ENCODE measurements at places on chromosomes 3 and 15.

GRCh38 chr15:95300958-95301357 lies 1029.5 kb upstream of the NR2F2 start:
- no peak for DNase-seq

DNA sequence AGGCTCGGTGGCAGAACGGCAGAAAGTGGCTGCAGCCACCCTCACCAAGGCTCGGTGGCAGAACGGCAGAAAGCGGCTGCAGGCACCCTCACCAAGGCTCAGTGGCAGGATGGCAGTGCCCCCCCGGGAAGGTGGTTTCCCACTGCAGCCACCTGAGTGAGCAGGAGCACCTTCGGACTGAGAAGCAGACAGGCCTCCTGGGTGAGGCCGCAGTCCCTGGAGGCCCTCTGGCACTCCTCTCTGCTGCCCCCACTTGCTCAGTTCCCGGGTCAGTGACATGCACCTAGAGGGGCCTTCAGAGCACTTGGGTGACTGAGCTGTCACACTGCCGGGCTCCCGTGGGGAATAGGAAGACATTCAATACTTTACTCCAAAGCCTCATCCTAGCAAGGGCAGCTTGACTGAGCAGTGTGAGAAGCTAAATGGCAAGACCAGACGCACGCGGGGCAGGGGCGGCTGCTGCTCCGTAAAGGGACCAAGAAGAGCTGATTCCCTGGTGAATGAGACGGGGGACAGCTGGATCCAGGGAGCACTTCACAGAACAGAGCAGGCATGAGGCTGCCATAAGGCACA lies 62.7 kb downstream of the PCSK6 start:
- DNase-seq: no peak

GRCh38 chr3:8509961-8510360 lies 8.3 kb downstream of the LMCD1 start:
- DNase-seq: no peak

GRCh38 chr3:45362758-45363157 lies 25.6 kb upstream of the LARS2 start:
- no peak for DNase-seq

DNA sequence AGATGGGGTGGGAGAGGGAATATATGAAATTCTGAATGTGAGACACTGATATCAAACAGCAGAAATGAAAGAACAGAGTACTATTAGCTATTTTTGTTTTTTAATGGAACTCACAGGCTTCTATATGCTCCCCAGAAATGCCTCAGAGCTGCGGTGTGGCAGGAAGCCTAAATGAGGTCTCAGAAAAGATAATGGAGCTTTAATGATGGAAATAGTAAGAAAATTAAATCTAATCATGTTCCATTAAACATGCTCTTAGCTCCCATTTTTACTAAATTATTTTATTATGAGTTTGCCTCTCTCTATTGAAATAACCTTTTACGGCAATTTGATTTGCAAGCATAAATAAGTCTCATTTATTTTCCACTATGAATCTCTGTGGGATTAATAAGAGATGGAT lies 378.9 kb downstream of the ULK4 start:
- no peak for DNase-seq

- no peak for DNase-seq
These were observed 244.9 kb downstream of the FAM43A start for GRCh38 chr3:194930377-194931204.

DNA sequence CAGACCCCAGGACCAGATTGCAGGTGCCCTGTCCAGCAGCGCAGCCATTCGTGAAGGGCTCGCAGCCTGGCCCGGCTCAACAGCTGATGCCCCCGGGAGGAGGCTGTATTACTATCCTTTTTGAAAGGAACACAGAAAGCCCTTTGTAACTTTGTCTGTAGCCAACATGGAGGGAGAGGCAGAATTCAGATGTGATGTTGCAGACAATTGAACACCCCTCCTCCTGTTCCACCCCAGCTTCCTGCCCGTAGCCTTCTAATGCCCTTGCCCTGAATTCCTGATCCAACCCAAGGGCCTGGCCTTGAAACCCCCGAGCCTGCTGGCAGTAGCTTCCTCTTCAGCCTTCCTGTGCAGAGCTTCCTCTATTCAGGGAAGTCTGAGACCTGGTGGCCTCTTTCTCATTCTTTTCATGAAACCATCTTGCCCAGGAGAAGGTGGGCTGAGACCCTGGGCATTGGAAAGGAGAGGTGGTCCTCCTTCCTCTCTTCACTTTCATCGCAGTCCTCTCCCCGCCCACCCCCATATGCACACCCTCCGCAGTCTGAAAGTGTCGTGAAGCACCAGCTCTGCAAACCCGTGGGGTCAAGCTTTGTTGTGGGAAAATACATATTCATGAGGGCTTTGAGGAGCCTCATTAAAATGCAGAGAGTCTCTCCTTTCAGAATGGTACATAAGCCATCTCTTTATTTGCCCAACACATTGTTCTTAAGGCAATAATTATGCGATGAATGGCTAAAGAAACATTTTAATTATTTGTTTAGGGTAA lies 109.2 kb downstream of the APBA2 start:
- no peak for DNase-seq

GRCh38 chr15:83443076-83443847 lies 3.9 kb upstream of the SH3GL3 start:
- DNase-seq: no peak

DNA sequence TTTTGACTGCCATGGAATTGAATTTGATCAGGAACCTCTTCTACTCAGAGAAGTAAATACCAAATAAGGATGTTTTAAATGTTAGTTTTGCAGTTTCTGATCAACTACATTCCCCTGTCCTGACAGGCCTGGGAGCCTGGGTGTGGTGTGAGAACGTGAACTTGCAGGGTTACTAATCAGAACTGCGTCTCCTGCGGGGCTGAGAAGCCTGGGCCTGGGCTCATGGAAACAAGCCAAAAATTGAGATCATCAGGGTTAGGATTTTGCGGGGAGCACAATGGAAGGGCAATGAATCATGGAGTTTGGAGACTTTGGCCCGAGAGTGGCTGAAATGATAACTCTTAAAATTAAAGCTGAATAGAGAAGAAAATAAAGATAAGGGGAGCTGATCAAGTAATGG lies 47.8 kb upstream of the C3orf70 start:
- DNase-seq: no peak

DNA sequence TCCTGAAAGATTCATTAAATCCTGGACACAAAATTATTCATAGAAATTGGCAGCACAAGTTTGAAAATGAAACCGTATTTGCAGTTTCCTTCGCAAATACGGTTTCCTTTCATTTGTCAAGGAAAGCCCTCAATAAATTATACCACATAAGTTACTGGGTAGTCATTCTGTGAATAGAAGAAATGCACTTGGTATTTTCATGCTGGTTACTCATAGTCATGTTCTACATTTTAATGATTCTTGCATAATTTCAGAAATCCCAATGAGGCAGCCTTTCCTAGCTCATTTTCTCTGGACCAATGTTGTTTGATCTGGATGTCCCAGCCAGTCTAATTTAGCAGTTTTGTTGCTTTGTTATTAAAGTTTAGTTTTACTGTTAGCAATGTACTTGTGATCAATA lies 43.2 kb downstream of the MINAR1 start:
- DNase-seq: no peak

DNA sequence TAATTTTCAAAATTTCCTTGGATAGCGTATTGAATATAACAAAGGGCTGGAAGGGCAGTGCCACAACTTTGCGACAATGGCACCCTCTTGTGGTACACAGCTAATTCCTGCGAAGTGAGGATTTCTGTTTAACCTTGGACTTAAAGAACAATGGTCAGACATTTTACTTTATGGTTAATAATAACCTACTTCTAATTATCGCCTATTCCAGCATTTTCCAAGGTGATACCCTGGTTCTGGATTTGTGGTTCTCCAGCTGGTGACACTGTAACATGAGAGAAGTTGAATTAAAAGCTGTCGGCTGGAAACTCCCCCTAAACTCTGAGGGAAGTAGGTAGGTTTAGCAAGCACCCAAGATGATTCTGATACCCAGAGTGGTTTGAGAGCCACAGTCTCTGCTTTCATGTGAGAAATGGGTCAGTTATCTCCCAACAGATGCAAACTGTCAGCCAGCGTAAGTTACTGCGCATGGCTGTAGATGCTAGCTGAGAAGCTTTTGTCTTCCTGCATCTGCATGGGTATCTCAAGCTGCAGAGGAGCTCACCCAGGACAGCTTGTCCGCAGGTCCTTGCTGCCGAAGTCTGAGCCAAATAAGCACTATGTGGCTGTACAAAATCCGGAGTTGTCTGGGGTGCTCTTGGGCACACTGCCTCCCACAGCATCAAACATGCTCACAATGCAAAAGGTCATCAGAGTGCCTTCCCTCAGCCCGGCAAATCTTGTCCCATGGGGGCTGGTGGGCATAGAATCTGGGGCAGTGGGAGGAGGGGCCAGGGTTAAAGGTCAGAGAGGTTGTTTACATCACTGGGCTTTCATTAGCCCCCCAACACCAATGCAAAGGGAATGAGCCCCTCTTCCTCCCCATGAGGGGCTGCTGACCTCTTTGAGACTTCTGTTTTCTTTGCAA lies 6.6 kb upstream of the CHSY1 start:
- DNase-seq: no peak

DNA sequence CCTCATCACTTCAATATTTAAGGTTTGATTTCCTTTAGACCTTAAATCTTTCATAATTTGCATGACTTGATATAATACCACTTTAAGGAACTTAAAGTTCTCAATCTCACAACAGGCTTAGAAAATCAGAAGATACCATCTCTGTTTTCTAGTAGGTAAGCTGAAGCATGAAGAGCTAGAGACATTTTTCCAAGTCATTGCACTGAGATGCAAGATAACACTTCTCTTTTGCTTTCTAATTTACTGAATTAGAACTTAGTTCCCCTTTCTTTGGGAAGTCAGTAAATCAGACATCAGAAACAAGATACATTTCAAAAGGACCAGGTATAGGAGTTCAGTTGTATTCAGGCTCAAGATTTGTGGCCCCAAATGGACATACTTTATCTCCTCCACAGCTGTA lies 79.7 kb downstream of the DZIP3 start:
- DNase-seq: no peak

GRCh38 chr3:111761309-111761795 lies 97.7 kb upstream of the PHLDB2 start:
- no peak for DNase-seq

DNA sequence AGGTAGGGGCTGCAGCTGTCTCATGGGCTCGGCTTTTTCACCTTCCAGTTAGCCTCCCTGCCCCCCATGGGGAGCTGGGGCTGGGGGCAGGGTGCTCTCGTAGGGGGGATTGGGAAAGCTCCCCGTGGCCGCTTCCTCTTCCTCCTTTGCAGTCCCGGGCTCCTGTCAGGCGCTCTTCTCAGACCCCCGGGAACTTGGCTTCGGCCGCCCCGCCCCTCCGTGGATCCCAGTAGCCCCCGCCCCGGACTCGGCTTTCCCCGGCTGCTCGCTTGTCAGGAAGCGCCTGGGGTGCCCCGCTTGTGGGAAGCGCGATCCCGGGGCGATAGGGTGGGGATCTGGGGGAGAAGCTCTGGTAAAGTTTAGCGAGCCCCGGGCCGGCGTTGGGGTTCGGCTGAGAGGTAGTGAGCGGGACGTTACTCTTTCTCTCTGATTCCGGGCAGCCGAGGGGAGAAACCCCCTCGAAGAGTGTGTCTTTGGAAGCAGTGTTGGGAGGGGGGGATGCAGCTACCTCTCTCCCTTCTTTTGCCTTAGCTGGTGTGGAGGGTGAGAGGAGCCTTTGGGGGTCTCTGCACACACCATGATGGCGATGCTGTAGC lies 611 bp downstream of the PIAS1 start:
- peak; percentile 11 for DNase-seq

DNA sequence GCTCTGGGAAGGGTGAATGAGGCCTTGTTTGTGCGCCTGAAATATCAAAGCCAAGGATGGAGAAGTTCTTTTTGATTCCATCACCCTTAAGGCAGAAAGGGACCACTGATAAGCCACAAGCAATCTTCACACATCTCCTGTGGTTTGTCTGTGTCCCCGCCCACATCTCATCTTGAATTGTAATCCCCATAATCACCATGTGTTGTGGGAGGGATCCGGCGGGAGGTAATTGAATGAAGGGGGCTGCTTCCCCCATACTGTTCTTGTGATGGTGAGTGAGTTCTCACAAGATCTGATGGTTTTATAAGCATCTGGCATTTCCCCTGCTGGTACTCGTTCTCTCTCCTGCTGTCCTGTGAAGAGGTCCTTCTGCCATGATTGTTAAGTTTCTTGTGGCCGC lies 329.6 kb upstream of the RGMA start:
- DNase-seq: no peak

DNA sequence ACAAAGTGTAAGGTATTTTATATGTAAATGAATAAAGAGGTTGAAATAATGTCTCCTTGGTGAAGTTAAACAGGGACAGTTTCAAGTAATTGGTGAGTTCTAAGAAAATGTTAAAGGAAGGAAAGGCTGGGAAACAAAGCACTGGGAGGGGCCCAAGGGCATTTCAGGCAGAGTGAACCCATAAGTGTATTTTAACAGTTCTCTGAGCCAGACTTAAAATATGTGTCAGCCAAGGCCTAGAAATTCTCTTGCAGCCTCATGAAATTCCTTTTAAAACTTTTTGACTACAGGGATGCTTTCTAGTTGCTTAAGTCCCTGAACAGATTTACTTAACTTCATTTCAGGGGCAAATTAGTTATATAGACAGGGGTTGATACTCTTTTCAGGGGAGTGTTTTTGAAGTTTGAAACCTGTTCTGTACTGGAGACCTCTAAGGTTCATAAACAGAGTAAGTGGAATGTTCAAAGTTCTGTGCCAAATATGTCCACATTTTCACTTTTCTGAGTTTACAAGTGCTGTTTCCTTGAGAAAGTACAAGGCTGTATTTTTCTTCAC lies 77.6 kb downstream of the GALK2 start:
- no peak for DNase-seq

DNA sequence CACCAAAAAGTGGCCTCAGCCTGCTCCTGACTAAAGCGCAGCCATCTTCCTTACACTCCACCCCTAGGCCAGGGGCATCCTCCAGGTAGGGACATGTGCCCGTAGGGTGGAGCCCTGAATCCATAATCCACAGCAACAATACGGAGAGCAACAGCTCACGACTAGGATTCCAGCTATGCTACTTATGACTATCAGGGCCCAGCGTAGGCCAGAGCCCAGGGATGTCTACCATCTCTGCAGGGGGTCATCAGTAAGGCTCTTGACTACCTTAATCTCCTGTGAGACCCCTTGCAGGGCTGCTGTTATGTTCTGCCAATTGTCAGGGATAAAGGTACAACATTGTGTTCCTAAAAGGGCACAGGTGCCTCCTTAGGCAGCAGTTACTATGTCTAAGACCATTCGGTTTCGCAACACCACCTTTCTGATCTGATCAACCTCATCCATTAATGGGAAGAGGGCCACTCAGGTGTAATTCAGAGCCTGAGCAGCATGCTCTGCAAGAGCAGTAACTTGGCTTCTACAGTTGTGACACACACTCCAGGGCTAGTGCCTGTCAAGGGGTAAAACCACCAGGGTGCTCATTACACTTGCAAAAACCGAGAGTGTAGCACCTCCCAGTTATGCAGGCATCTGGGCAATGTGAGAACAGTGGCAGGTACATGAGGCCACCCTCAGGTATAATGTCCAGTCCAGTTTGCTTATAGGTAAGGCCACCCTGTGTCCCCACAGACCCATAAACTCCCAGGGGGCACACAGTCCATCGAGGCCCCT lies 11.0 kb downstream of the CCRL2 start:
- no peak for DNase-seq

DNA sequence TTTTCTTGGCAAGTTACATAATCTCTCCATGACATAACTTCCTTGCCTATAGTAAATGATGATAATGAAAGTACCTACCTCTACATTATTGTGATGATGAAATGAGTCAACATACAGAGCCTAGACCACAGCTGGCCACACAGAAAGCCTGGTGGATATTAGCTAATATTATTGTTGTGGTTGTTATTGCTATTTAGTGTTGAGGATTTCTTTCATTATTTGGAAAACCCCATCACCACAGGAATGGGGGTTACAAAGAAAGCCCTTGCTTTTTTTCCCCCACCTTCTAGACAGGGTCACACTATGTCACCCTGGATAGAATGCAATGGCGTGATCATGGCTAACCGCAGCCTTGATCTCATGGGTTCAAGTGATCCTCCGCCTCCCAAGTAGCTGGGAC lies 125.0 kb downstream of the PDZRN3 start:
- no peak for DNase-seq

Measured in activated CD4-positive, alpha-beta T cell treated with anti-CD3 and anti-CD28 coated beads, Interleukin-2, amount 50 U/mL, for 24 hours (primary cell).